ENCODE measurements at places on chromosomes 7 and 10.

DNA sequence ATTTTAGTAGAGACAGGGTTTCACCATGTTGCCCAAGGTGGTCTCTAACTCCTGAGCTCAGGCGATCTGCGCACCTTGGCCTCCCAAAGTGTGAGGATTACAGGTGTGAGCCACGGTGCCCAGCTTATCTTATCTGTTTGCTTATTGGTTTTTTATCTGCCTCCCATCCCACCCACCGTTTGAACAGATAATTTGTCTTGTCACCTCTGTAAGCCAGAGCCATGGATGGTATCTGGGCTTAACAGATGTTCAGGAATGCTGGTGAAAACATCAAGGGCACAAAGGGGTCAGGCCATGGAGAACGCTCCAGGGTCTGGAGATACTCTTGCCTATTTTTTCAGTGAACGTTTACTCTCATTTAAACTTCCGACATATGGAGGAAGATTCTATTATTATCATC lies 12.0 kb upstream of the NDST2 start:
- DNase-seq = no peak

- DNase-seq = no peak
Measured at GRCh38 chr10:71090801-71091200, 121.6 kb upstream of the UNC5B start.

GRCh38 chr10:84990713-84991112 lies 662.3 kb downstream of the CCSER2 start:
- no peak for DNase-seq

DNA sequence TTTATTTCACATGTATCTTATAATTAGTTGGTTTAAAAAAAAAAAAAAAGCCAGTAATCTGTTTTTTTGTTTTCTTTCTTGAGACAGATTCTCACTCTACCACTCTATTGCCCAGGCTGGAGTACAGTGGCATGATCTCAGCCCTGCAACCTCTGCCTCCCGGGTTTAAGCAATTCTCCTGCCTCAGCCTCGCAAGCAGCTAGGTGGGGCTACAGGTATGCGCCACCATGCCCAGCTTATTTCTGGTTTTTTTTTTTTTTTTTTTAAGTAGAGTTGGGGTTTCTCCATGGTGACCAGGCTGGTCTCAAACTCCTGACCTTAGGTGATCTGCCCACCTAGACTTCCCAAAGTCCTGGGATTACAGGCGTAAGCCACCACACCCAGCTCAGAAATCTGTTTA lies 34.1 kb upstream of the CAPZA2 start:
- no peak for DNase-seq

DNA sequence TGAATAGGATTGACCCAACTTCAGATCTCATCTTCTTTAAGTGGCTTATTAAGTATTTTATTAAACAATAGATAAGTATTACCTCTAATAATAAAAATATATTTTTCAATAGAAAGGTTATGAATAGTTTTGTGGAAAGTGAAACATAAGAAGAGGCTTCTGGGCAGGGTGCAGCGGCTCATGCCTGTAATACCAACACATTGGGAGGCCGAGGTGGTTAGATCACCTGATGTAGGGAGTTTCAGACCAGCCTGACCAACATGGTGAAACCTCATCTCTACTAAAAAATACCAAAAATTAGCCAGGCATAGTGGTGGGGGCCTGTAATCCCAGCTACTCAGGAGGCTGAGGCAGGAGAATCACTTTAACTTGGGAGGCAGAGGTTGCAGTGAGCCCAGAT lies 26.5 kb downstream of the GPR85 start:
- DNase-seq = no peak

DNA sequence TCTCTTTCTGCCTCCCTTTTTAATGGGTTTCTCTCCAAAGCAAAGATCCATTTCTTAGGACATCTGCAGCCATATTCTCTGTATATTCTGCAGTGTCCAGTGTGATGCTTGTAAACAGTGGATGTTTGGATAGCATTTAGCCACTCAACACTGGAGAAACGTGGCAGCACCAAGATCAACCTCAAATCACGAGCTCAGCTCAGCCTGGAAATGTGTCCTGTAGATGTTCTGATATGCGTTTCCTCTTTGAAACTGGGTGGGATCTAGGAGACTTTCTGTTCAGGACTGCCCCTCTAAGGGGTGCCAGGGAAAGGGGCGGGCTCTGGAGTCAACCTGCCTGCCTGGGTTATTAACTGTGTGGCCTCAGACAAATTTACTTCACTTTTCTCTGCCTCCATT lies 91.2 kb downstream of the NHLRC2 start:
- no peak for DNase-seq

DNA sequence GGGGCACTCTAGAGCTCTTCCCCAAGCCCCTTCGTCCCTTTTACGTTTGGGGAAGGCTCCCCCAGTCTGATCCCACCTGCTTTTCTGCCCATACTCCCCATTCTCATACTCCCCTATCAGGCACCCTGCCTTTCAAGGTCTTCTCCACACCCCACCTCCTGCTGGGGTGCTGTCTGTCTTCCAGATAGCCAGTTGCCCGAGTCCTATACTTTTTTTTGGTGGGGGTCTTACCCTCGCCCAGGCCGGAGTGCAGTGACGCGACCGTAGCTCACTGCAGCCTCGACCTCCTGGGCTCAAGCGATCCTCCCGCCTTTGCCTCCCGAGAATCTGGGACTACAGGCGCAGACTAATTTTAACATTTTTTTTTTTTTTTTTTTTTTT lies 775 bp upstream of the ABHD11 start:
- DNase-seq = no peak

DNA sequence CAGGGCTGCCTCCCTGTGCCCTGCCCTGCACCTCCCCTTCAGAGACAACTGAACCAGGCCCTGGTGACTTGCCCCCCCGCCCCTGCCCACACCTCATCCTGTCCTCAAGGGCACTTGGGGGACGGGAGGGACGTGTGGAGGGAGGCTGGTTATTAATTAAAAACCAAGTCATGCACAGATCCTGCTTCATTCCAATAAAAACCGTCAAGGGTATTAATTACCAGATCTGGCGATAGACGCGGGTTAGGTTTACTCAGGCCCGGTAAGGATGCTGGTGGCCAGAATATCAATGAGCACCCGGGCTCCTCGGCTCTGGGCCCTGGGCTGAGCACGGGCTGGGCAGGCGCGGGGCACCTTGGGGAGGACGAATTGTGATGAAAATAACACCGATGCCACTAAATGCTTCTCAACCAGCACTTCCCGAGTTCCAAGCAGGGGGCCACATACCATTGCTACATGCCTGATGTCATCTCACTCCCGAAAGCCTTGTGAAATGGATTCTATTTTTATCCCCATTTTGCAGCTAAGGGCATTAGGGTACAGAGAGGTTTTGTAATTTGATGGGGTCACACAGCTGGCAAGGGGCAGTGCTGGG lies 24.5 kb upstream of the GTF2IRD1 start:
- DNase-seq = peak; percentile 85

DNA sequence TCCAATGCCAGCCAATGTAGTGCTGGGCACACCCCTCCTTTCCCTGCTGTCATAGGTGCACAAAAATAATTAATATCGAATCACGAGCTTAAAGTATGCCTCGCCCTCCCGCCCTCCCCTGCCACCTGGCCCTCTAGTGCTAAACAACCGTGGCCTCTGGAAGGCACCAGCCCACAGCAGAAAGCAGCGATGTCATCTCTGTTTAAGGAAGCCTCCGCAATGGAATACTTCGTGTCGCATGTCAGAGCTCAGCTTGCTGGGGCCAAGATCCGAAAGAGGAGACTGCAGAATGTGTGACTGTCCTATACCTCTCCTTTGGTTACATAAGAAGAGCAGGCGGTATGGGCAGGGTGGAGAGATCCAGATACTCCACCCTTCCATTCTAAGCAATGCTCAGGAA lies 71.5 kb downstream of the RHOBTB1 start:
- no peak for DNase-seq

Measured in fibroblast of skin of right biceps (primary cell).